ENCODE measurements at places on chromosomes 16 and 17.
A peak's percentile ranks its signal among the peaks of the same experiment; 100 is the strongest.

DNA sequence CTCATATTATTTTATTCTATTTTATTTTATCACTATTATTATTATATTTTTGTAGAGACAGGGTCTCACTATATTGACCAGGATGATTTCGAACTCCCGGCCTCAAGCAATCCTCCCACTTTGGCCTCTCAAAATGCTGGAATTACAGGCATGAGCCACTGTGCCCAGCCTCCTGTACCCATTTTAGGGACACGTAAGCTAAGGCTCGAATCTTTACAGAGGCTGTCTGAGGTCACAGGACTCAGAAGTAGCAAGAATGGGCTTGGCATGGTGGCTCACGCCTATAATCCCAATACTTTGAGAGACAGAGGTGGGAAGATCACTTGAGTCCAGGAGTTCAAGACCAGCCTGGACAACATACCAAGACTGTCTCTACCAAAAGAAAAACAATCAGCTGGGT lies 12.7 kb upstream of the ABAT start:
- no peak for DNase-seq

GRCh38 chr17:59435238-59435637 lies 103.8 kb downstream of the YPEL2 start:
- DNase-seq = no peak

DNA sequence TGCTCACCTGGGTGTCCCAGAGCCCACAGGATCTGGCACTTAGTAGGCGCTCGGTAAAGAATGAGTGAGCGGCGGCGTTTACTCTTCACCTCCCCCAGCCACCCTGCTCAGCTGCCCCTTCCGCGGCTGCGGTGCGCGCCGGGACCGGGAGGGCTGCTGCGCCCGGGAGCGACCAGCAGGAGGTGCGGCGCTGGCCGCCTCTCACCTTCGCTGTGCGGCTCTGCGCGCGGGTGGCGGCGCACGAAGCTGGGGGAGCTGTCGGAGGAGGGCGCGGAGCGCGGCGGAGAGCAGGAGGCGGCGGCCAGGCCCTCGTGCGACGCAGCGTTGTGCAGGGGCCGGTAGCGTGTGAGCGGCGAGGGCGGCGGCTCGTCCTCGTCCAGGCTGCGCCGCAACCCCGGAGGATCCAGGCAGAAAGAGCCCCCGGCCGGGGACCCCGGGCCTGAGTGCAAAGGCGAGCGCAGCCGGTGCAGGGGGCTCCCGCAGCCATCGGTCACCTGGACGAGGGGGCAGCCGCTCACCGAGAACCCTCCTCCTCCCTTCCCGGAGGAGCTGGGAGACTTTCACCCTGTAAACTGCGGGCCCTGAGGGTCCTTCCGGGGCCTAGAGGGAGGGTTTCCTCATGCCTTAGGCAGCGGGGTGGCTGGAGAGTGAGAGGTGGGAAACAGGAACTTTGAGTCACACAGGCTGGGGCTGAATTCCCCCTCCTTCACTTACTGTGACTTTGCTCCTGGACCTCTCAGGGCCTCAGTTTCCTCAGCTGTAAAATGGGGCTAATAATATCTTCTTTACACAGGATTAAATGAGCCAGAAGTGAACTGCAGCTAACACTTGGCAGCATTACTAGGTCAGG lies 12.5 kb downstream of the SAMD14 start:
- peak; percentile 66 for DNase-seq

- DNase-seq = no peak
Measured at GRCh38 chr17:60333628-60334031, 58.3 kb downstream of the USP32 start.

GRCh38 chr17:73404246-73404645 lies 92.4 kb upstream of the CDC42EP4 start:
- no peak for DNase-seq

DNA sequence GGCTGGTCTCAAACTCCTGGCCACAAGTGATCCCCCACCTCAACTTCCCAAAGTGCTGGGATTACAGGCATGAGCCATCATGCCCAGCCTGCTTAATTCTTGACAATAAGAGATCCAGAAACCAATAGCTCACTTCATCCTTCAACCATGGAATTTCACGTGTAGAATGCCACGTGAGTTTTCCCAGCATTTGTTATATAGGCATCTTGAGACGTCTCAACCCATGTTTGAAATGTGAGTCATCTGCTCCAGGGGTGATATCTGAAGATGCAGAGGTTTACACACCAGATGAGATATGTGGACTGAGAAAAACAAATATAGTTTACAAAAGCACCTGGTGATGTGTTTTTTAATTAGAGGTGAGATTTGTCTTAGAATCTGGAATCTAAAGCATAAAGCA lies 7.1 kb downstream of the TEKT3 start:
- DNase-seq = no peak

DNA sequence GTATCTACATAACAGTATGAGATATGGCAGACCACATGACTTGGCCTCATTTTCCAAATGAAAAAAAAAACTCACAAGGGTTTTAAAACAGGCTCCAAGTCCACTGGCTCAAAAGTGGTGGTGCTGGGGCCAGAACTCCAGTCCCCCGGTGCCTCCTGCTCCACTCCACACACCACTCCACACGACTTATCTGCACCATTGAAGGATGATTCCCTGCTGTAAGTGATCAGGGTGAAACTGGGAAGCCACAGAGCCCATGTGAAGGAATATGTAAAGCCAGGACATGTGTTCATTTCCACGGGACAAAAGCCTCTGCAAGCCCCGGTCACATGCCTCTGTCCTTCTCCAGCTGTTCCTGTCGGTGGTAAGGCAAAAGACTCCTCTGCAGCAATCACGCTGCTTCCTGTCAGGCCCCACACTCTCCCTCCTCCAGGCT lies 97.2 kb downstream of the ZNF18 start:
- no peak for DNase-seq

- DNase-seq = no peak
Measured at GRCh38 chr16:66155933-66156332, 210.6 kb upstream of the CDH5 start.

GRCh38 chr16:86396901-86397311 lies 113.4 kb upstream of the FOXF1 start:
- no peak for DNase-seq

DNA sequence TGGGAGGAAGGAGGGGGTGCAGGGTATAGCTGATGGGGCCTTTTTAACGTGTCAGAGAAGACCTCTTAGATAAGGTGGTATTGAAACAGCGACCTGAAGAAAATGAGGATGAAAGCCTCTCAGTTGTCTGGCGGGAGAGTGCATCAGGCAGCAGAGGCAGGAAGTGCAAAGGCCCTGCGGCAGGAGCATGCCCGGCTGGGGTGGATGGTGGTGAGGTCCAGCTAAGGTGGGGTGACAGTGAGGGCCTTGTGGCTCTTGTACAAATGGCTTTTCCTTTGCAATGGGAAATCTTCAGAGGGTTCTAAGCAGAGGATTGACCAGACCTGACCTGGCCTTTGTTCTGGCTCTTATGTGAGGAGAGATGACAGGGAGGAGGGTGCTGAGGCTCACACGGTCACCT lies 11.4 kb downstream of the MMP15 start:
- no peak for DNase-seq

- no peak for DNase-seq
Measured at GRCh38 chr17:36885771-36886377, 51.4 kb upstream of the LHX1 start.

- DNase-seq = no peak
Measured at GRCh38 chr17:885971-886571, 93.5 kb downstream of the NXN start.

GRCh38 chr16:61465285-61465684 lies 571.0 kb downstream of the CDH8 start:
- no peak for DNase-seq

DNA sequence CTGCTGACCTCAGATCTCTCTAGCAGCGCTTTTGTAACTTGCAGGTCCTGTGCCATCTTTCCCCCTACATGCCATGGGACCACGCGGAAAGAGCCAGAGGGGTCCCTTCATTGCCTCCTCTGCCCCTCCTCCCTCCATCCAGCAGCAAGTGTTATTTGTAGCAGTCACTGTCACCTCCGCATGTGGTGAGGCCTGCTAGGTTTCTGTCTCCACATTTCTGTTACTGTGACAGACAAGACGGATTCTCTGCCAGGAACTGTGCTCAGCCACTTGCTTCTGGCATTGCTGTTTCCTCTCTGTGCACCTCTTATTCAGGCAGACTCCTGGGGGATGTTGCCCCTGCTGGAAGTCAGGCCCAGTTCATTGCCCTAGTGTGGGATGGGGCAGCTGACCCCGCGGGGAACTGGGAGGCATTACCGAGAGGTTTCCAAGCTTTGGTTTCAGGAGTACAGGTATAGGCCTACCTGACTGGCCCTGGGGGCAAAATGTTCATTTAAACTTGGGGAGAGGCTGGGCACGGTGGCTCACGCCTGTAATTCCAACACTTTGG lies 61.2 kb downstream of the RAB11FIP4 start:
- DNase-seq = no peak

GRCh38 chr17:47726796-47727703 lies 6.0 kb upstream of the TBX21 start:
- DNase-seq = no peak

DNA sequence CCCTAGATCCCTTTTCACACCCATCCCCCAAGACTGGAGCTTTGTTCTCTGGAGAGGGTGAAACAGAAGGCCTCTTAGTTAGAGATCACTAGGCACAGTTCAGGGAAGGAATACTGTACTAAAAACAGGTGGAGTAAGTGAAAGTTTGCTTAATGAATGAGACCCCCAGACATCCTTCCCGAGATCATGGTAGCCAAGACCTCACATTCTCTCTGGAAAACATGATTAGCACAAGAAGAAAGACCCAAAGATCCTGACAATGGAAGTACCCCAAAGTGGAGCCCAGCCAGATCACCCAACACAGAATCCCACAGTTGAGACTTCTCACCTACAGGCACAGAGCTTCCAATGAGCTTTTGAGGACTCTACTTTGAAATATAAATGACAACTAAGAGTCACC lies 3.4 kb upstream of the CMTM4 start:
- DNase-seq = no peak

DNA sequence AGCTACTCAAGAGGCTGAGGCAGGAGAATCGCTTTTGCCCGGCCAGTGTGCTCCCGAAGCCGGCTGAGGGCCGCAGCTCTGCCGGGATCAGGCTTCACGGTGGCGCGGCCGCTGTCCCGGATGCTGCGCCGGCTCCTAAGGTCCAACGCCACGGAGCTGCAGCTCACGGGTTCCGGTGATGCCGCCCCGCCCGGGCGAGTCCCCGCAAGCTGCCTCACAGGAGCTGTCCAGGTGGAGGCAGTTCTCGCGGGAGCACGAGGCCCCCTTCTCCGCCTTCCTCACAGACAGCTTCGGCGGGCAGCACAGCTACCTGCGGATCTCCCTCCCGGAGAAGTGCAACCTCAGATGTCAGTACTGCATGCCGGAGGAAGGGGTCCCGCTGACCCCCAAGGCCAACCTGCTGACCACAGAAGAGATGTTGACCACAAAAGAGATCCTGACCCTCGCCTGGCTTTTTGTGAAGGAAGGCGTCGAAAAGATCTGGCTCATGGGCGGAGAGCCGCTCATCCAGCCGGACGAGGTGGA lies 111.4 kb upstream of the SIAH1 start:
- no peak for DNase-seq

DNA sequence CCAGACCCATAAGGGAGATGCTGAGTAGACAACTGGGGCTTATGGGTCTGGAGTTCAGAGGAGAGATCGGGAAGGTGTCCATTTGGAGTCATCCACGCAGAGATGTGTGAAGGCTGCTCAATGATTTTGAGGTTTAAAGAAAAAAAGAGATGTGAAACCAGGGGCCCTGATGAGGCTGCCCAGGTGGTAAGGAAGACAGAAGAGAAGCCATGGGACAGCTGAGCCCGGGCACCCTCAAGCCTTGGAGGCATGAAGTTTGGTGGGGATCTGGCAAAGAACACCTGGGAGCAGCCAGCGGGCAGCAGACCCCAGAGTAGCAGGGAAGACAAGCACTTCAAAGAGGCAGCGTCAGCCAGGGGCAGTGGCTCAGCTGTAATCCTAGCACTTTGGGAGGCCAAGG lies 20.8 kb upstream of the MYO15B start:
- no peak for DNase-seq

DNA sequence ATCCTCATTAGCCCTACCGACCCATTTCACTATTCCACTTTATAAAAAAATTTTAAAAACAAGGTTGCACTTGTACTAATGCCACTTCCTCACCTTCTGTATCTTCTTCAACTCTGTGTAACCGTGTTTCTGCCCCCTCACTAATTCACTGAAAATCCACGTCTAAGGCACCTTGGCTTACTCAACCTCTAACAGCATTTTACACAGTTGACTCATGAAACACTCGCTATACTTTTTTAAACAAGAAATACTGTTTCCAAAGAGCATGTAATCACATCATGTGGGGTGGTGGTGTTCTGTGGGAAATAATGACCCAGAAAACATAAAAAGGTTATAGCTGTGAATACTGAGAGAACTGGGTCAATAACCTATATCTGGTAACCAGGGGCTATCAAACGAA lies 79.9 kb downstream of the NCOR1 start:
- DNase-seq = no peak

DNA sequence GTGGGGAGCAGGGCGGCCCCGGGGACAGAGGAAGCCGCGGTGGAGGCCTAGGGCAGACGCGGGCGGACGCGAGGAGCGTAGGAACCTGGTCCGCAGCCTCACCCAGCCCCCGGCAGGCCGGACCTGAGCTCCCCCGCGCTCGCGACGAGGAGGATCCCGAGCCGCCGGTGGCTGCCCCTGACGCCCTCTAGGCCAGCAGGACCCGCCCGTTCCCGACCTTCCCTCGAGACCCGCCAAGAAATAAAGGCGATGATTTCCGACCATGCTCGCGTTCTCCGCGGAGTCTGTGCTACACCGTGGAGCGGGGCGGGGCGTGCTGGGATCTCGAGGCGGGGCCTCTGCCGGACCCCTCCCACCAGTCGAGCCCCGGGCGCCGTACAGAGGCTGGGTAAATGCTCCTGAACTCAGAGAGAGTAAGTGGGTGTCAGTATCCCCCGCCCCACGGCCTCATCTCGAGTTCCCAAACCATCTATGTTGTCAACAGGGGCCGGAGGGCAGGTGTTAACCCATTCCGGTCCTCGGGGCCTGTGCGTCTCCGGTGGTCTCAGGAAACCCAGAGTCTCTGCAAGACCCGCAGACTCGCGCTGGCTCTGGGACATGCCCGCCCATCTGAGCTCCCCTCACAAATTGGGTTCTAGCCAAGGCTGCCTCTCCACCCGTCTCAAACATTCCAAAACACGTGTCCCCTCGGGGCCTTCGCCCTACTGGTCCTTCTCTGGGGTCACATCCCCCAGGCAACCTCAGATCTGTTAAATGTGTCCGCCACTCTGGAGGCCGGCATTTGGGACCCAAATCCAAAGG lies 13.7 kb downstream of the SYCE1L start:
- DNase-seq = peak; percentile 57

DNA sequence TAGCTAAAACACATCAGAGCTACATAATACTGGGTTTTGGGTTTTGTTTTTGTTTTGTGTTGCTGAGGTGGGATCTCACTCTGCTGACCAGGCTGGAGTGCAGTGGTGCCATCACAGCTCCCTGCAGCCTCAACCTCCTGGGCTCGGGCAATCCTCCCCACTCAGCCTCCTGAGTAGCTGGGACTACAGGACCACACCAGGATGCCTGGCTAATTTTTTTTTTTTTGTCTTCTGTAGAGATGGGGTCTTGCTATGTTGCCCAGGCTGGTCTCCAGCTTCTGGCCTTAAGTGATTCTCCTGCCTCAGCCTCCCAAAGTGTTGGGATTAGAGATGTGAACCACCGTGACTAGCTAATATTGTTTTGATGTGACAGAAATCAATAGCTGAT lies 6.2 kb downstream of the MEAK7 start:
- no peak for DNase-seq
